Naive B cell (primary cell): ENCODE measurements at places on chromosomes 2 and 18.

- no peak overlapping the region for H3K4me3 ChIP-seq
- DNase-seq: no peak
- peaks cover 11% of the 10 kb centered on the region for H3K36me3 ChIP-seq
- H3K27ac ChIP-seq: no peak overlapping the region
- H3K27me3 ChIP-seq: no peaks in the 10 kb centered on the region
Measured at GRCh38 chr2:74048843-74049519, 64.3 kb downstream of the TET3 start.

DNA sequence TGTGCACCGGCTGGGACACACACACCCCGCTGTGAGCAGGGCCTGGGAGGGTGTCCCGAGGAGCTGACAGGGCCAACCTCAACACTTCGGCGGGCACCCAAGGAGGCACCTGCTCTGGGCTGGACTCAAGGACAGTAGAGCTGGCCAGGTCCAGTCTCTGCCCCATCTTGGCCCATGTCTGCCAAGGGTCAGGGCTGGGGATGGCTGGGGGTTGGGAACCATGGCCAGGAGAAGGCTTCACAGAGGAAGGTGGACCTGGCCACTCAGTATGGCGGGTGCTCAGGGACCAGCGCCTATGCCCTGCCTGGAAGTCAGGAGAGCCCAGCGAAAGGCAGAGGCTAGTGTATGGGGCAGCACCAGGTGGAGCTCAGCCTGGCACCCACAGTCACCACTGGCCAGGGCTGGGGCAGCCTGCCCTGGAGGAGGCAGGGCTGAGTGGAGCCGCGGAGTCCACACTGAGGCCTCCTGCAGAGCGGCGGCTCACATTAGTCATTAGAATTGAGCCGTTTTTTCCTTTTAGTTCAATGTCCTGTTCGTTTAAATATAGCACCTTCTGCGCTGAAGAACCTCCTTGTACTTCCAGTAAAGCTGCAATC, 4.2 kb downstream of the ERFE start:
- H3K4me1 ChIP-seq: peaks cover 26% of the 10 kb centered on the region
- no peak overlapping the region for H3K27ac ChIP-seq
- H3K27me3 ChIP-seq: peaks cover 49% of the 10 kb centered on the region
- no peak overlapping the region for H3K4me3 ChIP-seq
- DNase-seq: no peak

DNA sequence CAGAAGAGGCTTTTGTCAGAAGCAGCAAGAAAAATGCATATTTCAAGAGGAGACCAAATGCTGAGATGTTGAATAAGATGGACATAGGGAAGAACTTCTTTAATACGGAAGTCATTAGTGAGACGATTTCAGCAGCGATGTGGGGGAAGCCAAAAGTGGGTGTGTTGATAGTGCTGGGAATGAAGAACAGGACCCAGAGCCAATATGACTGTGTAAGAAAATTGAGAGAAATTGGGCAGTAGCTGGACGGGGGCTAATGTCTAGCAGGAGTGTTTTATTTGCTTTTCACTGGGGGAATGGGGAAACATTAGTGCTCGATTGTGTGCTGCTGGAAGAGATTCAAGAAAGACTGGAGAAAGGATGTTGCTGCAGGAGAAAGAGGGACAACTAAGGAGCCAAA, 788.7 kb upstream of the KLHL29 start:
- DNase-seq: no peak
- H3K27ac ChIP-seq: no peak overlapping the region
- H3K27me3 ChIP-seq: no peaks in the 10 kb centered on the region

GRCh38 chr2:67656875-67657274, 259.7 kb downstream of the ETAA1 start:
- peaks cover 8% of the 10 kb centered on the region for H3K27me3 ChIP-seq
- no peak overlapping the region for H3K27ac ChIP-seq
- no peak overlapping the region for H3K4me3 ChIP-seq
- DNase-seq: no peak
- H3K36me3 ChIP-seq: no peaks in the 10 kb centered on the region
- no peaks in the 10 kb centered on the region for H3K4me1 ChIP-seq

- H3K27ac ChIP-seq: no peak overlapping the region
- DNase-seq: no peak
- no peaks in the 10 kb centered on the region for H3K4me1 ChIP-seq
- no peak overlapping the region for H3K4me3 ChIP-seq
Measured at GRCh38 chr2:11512431-11512830, 21.4 kb upstream of the GREB1 start.

DNA sequence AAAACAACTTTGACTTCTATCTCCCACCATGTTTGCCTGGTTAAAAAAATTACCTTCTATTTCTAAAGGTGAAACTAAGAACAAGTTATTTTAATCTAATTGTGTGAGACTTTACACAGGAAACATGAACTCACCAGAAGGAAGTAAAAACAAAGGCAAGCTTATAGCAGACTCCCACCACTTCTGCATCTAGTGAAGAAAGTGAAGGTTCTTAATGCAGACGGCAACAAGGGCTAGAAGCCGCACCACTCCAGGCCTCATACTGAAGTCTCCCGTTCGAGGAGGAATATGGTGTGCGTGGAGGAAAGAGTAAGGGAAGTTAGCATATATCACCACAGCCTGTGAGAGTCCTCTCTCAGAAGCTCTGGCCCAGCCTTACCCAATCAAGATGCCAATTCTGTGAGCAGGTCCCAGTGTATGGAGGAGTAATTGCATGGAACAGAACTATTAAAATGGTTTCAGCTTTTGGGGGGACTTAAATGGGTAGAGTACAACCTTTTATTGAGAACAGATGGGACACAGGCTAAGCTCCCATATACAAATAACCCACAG, 958.7 kb downstream of the BCL11A start:
- no peaks in the 10 kb centered on the region for H3K27me3 ChIP-seq
- H3K36me3 ChIP-seq: peaks cover 20% of the 10 kb centered on the region
- DNase-seq: peak; percentile 18

- H3K4me3 ChIP-seq: peak overlapping the region; percentile 89
- peak overlapping the region; percentile 99 for H3K27ac ChIP-seq
- peaks cover 68% of the 10 kb centered on the region for H3K4me1 ChIP-seq
- no peak for DNase-seq
Measured at GRCh38 chr2:54570321-54570855, 114.3 kb downstream of the SPTBN1 start.

DNA sequence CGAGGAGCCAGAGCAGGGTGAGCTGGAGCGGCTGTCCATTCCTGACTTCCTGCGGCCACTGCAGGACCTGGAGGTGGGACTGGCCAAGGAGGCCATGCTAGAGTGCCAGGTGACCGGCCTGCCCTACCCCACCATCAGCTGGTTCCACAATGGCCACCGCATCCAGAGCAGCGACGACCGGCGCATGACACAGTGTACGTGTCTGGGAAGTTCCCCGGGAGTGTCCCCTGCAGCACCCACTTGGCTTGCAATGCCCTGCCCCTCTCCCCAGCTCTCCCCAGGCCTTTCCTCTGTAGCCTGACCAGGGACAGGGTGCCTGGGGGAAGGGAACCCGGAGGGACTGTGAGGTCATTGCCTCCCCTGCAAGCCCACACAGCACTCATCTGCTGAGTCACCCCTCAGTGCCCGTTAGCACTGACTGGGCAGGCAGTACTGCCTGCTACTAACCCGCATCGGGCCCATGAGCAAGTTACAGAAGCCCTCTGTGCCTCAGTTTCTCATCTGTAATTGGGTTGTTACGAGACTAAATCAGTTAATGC, 29.4 kb upstream of the GMPPA start:
- no peaks in the 10 kb centered on the region for H3K4me1 ChIP-seq
- no peaks in the 10 kb centered on the region for H3K36me3 ChIP-seq
- peaks cover 8% of the 10 kb centered on the region for H3K27me3 ChIP-seq

GRCh38 chr18:60019463-60019840, 119.7 kb downstream of the PMAIP1 start:
- peaks cover 30% of the 10 kb centered on the region for H3K27me3 ChIP-seq
- H3K36me3 ChIP-seq: no peaks in the 10 kb centered on the region
- H3K27ac ChIP-seq: no peak overlapping the region
- H3K4me1 ChIP-seq: no peaks in the 10 kb centered on the region

GRCh38 chr2:3738454-3738853, 35.1 kb downstream of the DCDC2C start:
- H3K4me3 ChIP-seq: no peak overlapping the region
- no peaks in the 10 kb centered on the region for H3K4me1 ChIP-seq
- no peaks in the 10 kb centered on the region for H3K36me3 ChIP-seq
- no peak overlapping the region for H3K27ac ChIP-seq
- peaks cover 6% of the 10 kb centered on the region for H3K27me3 ChIP-seq

GRCh38 chr2:181224866-181225265, 232.3 kb upstream of the ITGA4 start:
- no peaks in the 10 kb centered on the region for H3K27me3 ChIP-seq
- H3K27ac ChIP-seq: no peak overlapping the region
- no peaks in the 10 kb centered on the region for H3K4me1 ChIP-seq
- DNase-seq: no peak
- H3K4me3 ChIP-seq: no peak overlapping the region

DNA sequence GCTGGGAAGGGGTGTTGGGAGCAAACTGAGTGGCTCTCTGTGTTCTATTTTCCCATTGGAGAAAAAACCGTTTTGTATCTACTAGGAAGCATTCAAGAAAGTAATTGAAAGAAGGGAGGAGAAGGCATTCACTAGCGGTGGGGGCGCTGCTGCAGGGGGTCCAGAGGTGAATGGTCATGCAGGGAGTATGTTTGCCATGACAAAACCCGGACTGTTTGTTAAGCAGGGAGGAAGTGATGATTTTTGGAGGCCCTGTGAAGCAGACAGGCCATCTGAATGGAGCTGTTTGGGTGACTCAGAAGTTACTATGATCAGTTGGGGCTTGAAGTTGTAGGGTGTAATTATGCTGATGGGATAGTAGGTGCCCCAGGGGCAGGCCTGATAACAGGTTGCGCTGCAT, 7.0 kb downstream of the TAF4B start:
- H3K4me1 ChIP-seq: peaks cover 41% of the 10 kb centered on the region
- no peaks in the 10 kb centered on the region for H3K27me3 ChIP-seq
- H3K27ac ChIP-seq: no peak overlapping the region
- DNase-seq: no peak

DNA sequence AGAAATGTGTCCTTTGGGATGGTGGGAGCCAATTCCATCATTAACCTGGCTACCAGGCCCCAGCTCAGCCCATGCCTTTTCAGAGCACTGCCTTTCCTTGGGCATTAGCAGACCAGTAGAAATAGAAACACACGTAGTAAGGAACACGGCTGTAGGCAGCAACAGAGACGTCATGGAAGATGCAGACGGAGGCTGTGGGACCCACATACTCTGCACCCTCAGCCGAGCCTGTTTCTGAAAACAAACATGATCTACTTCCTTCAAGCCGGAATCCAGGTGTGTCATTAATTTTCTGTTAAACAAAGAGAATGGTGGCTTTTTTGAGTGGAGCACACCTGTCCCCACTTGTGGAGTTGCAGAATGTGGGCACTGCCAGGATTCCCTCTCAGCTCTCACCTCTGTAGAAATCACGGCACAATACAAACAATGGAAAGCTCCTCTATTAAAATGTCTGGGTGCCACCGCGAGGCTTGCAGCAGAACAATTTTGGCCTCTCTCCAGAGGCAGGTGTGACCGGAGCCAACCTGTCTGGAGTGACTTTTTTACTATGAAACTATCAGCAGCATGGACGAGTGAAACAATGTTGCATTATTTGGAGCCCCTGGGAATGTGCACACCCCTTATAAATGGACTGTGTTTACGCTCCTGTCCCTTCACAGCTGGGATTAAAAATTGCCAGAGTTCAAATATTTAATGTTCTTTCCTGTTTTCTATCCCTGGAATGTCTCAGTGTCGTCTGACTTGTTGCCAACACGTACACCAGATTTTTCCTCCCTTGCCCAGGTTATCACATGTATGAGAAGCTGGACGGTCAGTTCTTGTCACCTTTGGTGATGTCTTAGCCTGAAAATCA, 31.7 kb downstream of the SPP2 start:
- no peak overlapping the region for H3K27ac ChIP-seq
- peaks cover 54% of the 10 kb centered on the region for H3K27me3 ChIP-seq
- DNase-seq: no peak
- peaks cover 8% of the 10 kb centered on the region for H3K4me1 ChIP-seq
- H3K36me3 ChIP-seq: no peaks in the 10 kb centered on the region

DNA sequence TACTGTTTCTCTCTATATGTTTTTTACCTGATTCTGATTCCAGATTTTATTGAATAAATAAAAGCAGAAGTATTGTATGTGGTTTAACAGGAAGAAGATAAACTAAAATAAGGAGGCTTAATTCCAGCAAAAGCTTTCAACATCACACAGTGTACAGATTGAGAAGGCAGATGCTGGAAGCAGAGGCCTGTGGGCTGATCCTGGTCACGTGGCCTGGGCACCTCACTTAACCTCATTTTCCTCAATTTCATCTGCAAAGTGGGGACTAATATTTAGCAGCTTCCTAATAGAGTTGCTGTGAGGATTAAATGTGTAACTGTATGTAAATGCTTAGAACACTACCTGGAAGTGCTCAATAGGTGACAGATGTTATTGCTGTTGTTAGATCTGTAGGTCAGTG, 58.0 kb downstream of the CDCA7 start:
- H3K4me1 ChIP-seq: no peaks in the 10 kb centered on the region
- no peak overlapping the region for H3K27ac ChIP-seq
- no peak overlapping the region for H3K4me3 ChIP-seq

DNA sequence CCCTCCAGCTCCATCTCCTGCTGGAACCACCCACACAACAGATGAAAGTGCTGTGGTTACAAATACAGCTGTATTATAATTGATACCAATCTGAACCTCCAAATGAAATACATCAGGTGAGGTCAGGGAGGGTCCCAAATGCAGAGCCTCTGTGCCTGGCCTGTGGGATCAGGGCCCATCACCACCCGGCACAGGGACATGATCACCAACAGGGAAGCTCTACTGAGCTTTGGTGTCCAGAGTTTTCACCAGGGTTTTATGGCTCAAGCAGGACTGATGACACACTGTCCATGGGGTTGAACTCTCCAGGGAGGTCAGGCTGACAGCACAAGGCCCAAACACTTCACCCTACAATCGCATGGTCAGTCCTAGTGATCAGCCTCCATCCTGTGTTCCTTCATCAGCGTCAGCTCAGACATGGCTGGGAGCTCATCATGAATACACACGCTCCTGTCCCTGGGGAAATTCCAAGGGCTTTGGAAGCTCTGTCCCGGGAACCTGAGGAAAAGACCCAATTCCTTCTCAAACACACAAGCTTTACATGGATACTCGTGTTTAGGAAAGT, 3.9 kb upstream of the PXDN start:
- H3K36me3 ChIP-seq: peaks cover 13% of the 10 kb centered on the region
- no peak for DNase-seq
- peak overlapping the region; percentile 48 for H3K4me3 ChIP-seq
- no peak overlapping the region for H3K27ac ChIP-seq
- peaks cover 61% of the 10 kb centered on the region for H3K27me3 ChIP-seq

DNA sequence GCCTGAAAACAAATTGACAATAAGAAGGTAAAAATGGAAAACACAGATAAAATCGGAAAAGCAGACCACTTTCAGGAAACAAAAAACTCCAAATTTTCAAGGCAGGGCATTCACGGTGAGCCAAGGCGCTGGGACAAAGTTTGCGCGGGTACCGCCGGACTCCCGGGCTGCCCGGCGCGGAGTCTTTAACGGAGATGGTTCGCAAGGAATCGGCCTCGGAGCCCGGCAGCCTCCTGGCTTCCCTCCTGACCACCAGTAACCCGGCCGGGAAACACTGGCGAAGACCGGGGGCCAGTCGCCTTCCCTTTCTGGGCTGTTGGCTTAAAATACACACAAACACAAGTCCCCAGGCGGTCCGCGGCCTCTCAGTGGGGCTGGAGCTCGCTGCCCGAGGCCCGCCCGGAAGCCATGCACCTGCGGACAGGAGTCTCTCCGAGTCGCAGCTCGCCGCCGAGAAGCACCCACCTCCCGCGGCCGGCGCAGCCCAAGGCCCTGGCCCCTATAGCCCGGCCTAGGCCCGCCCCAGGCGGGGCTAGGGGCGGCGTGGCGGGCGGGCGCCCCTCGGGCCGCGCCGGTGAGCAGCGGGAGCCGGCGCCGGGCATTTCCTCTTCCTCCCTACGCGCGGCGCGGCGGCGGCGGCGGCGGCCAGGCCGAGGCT, 622 bp upstream of the KCMF1 start:
- peak overlapping the region; percentile 99 for H3K27ac ChIP-seq
- H3K4me3 ChIP-seq: peak overlapping the region; percentile 99
- DNase-seq: peak; percentile 74
- no peaks in the 10 kb centered on the region for H3K27me3 ChIP-seq
- peaks cover 46% of the 10 kb centered on the region for H3K4me1 ChIP-seq
- no peaks in the 10 kb centered on the region for H3K36me3 ChIP-seq
